ENCODE measurements at places on chromosomes 12 and 14. TPM values are rescaled to one million over a fixed set of nuclear protein-coding genes. Genes with fewer than 3 reads are reported as not detected.

DNA sequence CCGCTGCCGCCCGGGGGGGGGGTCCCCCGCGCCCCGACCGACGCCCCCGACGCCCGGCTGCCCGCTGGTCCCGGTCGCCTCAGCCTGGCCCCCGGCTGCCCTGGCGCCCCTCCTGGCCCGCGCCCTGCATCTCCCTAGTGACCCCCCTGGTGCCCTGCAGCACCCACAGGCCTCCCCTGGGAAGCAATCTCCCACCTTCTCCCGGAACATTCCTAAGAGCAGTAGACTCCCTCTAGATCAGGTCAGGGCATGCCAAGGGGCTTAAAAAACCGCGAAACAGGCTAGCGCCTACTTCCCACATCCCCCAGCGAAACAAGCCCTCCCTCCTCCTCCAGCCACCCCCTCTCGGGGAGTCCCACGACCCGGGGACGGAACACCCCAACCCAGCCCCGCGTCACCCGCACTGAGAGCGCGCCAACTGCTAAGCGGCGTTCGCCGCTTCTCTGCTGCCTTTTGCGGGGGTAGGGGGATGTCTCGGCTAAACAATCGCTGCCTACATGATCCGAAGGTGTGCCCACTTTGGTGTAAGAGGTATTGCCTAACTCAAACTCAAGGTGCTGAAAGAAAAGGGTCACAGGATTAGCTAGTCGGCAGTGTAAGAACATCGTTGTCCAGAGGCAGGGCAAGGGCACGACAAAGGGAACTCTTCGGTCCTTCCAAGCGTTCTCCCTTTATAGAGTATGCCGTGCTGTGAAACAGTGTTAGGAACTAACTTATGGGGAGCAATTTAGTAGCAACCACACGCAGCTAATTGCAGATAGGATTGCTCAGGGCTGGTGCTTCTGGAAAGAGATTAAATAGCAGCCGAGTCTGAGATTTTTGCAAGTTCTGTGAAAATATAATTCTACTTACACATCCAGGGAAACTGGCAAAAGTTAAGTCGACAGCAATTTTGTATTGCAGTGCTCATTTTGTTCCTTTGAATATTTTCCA lies 619 bp upstream of the NTN4 start:
- DNase-seq: peak; percentile 30

- no peak for DNase-seq
Measured at GRCh38 chr12:131905081-131905629, 10.7 kb downstream of the ULK1 start.

DNA sequence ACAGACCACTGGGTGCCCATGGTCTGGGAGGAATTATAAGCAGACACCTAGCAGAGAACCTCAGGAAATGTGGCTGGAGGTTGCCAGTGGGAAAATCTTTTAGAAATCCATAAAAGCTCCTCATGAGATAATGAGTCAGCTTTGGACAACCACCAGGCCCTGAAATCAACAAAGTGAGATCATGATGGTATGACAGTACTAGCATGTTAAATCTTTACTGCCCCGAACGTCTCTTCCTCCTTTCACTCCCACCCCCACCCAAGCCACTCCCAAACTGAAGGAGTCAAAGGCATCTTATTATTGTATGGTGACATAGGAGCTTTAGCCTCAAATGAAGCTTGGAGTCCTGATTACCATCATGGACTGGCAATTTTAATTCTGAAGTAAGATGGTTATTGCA lies 240.0 kb downstream of the DIO2 start:
- DNase-seq: no peak

The LRTM2 gene
- polyA plus RNA-seq: not detected

DNA sequence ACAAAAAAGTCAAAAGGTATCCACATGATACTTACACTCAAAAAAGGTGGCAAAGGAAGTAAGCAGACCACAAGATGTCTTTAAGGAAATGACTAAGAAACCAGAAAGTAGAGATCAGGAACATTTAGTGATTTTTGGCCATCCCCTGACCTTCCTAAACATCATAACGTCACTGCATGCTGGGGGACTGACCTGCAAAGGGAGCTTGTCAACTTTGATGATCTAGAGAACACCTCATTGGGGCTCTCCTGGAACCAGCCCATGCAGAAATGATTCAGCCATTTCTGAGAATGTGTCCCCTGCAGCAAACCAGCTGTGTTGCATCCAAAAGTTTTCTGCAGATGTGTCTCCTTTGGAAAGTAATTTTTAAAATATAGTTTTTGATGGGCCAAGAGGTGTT lies 152.2 kb upstream of the RASSF8 start:
- DNase-seq: no peak

DNA sequence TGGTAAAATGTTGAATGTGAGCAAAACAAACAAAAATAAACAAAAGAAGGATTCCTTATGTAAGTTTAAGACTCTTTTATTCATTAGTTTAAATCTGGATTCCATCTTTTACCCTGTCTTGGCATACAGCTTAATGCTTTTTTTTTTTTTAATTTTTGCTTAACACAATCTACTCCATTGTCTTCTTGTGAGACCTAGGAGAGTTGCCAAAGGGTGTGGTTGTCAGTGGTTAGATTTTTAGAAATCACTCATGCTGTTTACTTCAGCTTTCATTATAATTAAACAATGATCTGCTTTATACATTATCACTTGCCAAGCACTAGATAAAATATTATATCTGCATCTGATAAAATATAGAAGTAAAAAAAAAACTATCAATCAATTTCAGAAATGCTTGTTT lies 77.7 kb upstream of the KITLG start:
- peak; percentile 44 for DNase-seq

DNA sequence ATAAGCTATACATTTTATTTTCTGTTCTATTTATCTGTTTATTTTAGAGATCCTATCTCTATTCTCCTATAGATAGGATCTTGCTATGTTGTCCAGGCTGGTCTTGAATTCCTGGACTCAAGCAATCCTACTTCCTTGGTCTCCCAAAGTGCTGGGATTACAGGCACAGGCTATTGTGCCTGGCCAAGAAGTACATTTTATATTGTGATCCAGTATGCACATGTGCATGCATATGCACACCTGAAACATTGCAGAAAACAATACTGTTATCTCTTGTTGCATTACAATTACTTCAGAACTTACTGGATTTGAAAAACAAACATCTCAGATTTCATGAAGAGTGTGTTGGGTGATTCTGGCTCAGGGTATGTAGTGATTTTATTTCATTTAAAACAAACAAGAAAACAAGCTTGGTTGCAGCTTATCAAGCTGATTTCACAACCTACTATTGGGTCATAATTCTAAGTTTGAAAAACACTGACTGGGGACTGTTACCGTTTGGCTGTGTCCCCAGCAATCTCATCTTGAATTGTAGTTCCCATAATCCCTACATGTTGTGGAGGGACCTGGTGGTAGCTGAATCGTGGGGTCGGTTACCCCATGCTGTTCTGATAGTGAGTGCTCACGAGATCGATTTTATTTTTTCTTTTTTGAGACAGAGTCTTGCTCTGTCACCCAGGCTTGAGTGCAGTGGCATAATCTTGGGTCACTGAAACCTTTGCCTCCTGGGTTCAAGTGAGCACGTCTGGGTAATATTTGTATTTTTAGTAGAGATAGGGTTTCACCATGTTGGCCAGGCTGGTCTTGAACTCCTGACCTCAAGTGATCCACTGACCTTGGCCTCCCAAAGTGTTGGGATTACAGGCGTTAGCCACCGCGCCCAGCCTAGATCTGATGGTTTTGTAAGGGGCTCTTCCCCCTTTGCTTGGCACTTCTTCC lies 31.3 kb downstream of the ERC1 start:
- DNase-seq: no peak

DNA sequence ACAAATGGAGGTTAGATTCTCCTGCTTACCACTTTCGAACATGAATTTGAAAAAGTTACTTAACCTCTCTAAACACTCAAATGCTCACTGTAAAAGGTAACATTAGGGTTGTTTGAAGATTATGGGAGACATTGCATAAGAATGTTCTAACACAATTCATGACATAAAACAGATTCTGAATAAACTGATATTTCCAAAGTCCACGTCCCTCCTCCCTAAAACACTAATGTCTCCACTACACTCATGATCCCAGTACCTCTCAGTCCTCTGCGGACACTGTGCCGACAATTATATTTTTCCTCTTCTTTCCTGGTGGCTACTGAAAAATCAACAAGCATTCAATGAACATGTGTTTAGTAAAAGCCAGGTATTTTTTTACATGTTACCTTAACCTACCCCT lies 18.8 kb upstream of the IAPP start:
- DNase-seq: no peak

- DNase-seq: peak; percentile 59
Measured at GRCh38 chr12:110537605-110538409, 35.7 kb downstream of the RAD9B start.
